ENCODE measurements at places on chromosomes 11 and 22. TPM values are rescaled to one million over a fixed set of nuclear protein-coding genes. Genes with fewer than 3 reads are reported as not detected.

DNA sequence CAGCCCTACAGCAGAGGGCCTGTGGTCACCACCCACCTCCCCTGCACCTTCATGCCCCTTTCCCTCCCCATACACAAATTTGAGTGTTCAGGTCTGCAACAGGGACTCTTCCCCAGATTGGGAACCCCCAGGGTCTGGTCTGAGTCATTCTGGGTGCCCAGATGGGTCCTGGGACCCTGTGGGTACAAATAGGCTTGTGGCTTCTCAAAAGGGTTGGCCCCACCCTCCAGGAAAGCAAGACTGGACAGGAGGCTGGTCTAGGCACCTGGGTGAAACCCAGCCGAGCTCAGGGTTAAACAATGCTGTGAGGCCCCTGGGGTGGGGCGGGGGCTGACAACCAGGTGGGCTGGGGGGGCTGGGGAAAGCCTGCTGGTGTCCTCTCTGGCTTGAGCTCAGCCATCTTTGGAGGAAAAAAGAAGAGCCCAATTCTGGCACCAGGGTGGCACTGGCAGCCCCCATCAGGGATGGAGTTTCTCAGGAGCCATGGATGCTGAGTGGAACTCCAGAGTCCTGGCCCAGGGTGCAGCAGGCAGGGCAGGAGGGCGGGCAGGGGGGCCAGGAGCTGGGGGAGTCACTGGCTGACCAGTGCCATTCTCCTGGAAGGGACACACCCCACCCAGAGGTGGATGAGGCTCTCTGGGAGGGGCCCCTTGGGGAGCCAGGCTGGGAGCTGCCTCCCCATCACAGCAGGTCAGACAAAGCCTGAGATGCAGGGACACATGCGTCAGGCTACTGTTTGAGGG is 1.1 kb downstream of the SEPTIN5 start:
- DNase-seq: no peak

- no peak for DNase-seq
These were observed 139.6 kb upstream of the E2F8 start for GRCh38 chr11:19380375-19380774.

- no peak for DNase-seq
These were observed 15.3 kb downstream of the RCOR2 start for GRCh38 chr11:63901660-63902059.

GRCh38 chr11:125517116-125517770 is 21.2 kb upstream of the FEZ1 start:
- DNase-seq: no peak

DNA sequence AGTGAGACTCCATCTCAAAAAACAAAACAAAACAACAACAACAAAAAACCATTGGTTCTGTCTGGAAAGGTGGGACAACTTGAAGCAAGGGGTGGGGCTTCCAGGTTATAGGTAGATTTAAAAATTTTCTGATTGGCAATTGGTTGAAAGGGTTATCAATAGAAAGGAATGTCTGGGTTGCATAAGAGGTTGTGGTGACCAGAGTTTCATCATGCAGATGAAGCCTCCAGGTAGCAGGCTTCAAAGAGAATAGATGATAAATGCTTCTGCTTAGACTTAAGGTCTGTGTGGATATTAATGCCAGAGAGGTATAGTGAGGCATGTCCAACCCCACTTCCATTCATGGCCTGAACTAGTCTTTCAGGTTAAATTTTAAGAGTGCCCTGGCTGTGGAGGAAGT is 116.6 kb downstream of the NAT10 start:
- no peak for DNase-seq

- DNase-seq: no peak
These were observed 37.0 kb downstream of the ARHGAP1 start for GRCh38 chr11:46663277-46663940.

DNA sequence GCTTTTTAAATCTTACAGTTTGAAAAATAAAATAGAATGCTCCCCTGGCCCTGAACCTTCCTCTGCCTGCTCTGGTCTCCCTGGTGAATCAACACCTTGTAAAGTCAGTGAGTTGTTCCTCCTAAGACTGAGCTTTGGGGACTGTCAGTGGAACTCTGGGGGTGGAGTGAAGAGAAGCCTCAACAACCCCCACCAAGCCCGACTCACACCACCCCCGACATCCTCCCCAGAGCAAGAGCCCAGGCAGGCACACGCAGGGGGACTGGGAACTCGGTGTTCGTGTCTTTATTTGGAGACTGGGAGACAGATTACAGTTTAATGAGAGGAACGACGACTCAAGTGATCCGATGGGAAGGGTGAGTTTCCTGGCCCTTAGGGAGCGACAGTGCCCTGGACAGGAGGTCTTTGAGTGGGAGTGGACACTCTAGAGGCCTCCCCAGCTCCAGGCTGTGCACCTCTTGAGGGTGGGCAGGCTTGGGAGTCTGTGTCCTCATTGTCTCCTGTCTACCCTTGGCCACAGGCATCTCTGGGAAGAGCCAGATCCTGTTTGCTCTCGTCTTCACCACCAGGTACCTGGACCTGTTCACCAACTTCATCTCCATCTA is 6.2 kb downstream of the KDELR3 start:
- no peak for DNase-seq

- DNase-seq: no peak
These were observed 65.3 kb downstream of the AMBRA1 start for GRCh38 chr11:46528445-46529094.

GRCh38 chr22:38468443-38469305 is 778 bp downstream of the KDELR3 start:
- no peak for DNase-seq

GRCh38 chr11:125394296-125394695 is 101.8 kb downstream of the FEZ1 start:
- DNase-seq: no peak

The MOGAT2 gene
- total RNA-seq: 0.22 TPM

The HTR3B gene
- 0.10 TPM for total RNA-seq

The PLAAT5 gene
- total RNA-seq: not detected

The SPCS2 gene
- 138 TPM for total RNA-seq

The BTG4 gene
- total RNA-seq: not detected

The PARVA gene
- total RNA-seq: not detected

Measured in activated B cell treated with CpG ODN at 0.5 μM for 24 hours (primary cell).